ENCODE measurements at places on chromosomes 1 and 21.

GRCh38 chr21:20110368-20110767 lies 887.8 kb upstream of the NCAM2 start:
- no peak for DNase-seq

- DNase-seq: peak; percentile 68
Observed at GRCh38 chr1:13593511-13594131, 10.0 kb downstream of the PDPN start.

DNA sequence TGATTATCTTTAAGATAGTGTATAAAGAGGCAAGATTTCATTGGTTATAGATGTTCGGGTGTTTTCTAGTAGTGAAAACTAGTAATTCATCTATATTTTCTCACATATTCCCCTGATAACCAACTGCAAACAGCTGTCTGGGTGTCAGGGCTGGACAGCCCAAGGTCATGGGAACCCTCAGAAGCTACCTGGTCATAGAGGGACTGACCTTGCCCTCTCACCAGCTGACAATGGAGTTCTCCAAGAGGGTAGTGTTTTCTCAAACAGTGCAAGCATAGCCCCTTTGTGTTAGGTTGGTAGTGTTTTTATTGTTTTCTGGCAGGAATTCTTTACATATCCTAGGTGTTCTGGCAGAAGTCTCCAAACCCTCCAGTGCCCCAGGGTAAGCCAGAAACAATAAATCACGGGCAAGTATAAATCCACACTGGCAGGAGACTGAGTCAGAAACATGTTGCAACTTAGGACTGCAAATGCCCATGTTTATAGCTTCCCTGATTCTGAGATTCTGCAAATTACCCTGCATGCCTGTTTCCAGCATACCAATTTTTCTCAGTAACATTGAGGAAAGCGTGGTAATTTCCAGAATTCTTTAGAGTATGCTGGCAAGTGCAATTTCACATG lies 82.8 kb upstream of the ATP1A1 start:
- no peak for DNase-seq

DNA sequence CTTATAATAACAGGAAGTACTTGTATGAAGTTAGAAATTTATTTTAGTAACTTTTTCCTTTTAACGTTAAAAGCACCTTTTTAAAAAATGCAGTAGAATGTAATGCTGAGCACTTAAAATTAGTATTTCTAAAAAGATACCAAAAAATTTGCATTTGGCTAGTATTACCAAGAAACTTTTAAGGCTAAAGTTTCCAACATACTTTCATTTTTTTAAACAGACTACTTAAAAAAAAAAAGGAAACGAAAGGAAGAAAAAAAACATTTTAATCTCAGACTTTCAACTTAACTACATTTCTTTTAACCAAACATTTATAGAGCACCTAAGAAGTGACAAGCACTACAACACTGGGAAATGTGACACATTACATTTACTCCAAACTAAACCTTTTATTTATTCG lies 2.8 kb downstream of the ARID4B start:
- DNase-seq: no peak

DNA sequence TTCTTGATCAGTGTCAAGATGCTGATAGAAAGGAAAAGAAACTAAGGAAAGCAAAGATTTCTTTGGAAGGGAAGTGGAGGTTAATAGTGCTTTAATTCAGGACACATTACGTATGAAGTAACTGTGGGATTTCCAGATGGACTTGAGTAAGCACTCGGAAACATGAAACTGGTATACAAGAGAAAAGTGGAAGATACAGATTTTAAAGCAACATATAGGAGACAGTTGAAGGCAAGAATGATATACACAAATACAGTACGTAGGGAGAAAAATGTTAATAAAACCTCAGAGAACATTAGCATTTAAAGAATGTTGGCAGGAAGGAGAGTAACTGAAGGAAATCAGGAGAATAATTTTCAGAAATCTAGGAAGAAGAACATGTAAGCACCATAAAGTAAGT lies 730.9 kb upstream of the ADGRL2 start:
- DNase-seq: no peak

Measured in skin of body (tissue), 3 donors.